ENCODE measurements at places on chromosomes 16 and 17.

DNA sequence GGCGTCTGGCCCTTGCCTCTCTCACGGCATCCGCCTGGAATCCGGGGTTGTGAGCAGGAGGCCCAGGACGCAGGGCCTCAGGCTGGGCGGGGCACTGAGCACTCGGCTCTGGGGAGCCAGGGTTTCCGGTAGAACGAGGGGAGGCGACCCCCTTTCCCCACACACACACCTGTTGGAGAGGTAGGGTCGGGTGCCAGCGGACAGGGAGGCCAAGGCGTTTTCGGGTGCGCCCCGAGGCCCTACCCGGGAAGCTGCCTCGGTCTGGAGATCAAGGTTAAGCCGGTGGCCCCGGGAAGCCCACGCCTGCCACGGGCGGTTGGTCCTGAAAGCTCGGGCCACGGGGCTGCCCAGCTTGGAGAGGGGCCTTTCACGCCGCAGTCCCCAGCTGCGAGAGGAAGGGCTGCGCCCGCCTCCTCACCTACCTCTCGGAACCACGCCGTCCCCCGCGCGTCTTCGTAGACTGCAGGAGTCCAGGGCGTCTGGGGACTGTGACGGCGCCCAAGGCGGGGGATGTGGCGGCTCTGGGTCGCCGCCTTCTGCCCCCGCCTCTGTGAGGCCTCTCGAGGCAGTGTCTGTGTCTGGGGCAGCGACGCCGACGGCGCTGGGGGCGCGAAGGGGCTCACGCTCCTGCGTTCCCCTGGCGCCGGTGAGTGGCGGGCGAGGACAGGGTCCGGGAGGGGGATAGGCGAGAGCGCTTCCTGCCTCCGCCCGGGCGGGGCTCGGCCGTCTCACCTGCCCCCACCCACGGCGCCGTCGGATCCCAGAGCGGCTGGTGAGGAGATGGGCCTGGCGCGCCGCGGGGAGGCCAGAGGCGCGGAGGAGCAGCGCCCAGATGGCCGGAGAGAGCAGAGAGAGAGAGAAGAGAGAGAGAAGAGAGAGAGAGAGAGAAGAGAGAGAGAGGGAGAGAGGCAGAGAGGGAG lies 20.3 kb upstream of the HOXB9 start:
- no peak for DNase-seq

- DNase-seq, result no peak
Measured at GRCh38 chr17:68035131-68035522, 408 bp upstream of the KPNA2 start.

DNA sequence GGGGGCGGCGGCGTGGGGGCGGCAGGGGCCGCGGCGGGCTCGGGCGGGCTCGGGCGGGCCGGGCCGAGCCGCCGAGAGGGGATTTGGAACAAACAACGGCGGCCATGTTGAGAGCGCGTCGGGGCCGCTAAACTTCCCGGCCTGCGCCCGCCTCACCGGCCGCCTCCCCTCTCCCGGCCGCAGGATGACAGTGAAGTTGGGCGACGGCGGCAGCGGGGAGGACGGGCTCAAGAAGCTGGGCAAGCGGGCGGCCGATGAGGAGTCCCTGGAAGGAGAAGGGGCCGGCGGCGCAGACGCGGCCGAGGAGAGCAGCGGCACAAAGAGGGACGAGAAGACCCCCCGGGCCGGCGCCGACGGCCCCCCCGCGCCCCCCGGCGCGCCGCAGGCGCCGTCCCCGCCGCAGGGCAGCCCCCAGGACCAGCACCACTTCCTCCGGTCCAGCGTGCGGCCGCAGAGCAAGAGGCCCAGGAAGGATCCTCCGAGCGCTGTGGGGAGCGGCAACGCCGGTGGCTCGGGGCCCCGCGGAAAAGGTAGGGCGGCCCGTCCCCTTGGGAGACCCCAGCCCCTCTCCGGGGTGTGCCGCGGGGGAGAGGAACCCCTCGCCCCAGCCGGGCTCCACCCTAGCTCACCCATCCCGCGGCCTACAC lies 2.4 kb downstream of the CRAMP1 start:
- DNase-seq, result peak; percentile 18

- DNase-seq, result no peak
Measured at GRCh38 chr17:77466140-77466539, 325.4 kb downstream of the SEC14L1 start.

DNA sequence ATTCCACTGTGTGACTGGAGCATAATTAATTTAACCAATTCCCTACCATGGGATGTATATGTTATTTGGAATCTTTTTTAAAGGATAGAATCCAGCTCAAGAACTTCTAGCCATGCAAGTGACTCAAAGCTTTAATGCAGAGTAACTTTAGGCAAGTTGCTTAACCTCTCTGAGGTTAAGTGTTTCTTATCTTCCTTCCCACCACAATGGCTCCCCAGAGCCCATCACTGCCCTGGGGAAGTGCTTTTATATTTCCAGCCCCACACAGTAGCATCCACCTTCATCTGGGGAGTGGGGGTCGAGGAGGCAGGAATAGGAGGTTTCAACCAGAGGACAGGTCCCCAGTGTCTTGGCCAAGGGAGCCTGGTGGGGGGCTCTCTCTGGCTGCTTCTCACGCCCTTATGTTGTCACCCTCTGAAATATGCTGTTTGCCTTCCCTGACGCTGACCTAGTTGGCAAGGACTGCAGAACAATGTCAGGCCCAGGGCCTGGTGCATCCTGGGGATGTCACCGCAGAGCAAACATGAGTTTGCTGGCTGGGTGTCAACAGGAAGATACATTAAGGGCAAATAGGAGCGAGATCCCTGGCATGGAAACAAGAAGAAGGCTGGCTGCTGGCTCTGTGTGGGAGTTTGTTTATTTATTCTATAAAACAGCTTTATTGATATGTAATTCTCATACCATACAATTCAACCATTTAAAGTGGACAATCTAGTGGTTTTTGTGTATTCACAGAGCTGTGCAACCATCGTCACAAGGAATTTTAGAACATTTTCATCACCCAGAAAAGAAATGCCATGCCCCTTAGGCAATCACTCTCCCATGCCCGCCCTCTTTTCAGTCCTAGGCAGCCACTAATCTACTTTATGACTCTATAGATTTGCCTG lies 46.6 kb upstream of the WSB1 start:
- DNase-seq, result peak; percentile 37

DNA sequence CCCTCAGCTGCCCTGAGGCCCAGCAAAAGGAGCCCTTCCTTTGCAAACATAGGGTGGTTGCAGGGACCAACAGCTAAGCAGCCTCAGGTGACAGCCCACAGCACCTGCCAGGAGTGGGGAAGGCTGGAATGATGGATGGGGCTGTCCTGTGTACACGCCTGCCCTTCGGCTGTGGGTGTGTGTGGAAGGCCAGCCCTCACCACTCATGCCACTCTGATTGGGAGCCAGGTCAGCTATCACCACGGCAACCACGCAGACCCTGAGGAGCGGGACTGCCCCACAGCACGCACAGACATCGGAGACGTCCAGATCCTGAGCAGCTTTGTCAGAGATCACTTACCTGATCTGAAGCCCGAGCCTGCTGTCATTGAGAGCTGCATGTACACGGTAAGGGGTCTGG lies 11.9 kb downstream of the PIPOX start:
- no peak for DNase-seq

DNA sequence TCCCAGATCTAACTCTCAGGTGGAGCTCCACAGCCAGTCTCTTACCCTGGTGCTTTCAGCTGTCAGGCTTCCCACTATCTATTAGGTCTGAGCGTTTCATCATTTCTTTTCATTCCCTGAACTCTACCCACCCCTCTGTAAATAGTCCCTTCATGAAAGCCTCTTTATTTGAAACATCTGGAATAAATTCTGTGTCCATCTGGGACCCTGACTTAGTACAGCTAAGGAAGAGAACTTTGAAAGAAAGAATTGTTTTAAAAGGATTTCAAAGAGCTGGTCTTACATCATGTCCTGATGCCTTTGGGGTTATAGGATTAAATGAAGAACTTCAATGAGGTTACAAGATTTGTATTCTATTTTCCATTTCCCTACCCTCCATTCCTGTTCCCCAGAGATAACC lies 388.5 kb upstream of the CA10 start:
- DNase-seq, result no peak

DNA sequence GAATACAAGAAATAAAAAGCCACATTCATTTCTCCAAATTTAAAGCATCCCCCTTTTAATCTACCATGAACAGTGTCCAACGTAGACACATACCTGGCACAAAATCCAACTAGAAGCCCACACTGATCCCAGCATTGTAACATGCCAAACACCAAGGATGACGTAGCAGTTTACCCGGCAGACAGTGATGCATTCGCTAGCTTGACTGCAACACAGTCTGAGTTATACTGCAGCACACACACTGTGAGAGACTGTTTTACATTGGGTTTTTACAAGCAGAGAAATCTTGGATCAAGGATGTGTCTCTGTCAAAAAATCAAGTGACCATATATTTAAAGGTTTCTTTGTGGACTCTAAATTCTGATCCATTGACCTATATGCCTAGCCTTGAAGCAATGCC lies 74.5 kb upstream of the C17orf78 start:
- DNase-seq, result no peak

GRCh38 chr16:57349212-57350031 lies 9.2 kb upstream of the CCL22 start:
- DNase-seq, result peak; percentile 85
